ENCODE measurements at places on chromosomes 2 and 18. TPM values are rescaled to one million over a fixed set of nuclear protein-coding genes. Genes with fewer than 3 reads are reported as not detected.
A peak's percentile ranks its signal among the peaks of the same experiment; 100 is the strongest.

- no peak for DNase-seq
These were observed 395.5 kb upstream of the HNRNPA3 start for GRCh38 chr2:176817061-176817565.

The CCL20 gene
- total RNA-seq, result 1.0 TPM

The SLC25A52 gene
- not detected for total RNA-seq

DNA sequence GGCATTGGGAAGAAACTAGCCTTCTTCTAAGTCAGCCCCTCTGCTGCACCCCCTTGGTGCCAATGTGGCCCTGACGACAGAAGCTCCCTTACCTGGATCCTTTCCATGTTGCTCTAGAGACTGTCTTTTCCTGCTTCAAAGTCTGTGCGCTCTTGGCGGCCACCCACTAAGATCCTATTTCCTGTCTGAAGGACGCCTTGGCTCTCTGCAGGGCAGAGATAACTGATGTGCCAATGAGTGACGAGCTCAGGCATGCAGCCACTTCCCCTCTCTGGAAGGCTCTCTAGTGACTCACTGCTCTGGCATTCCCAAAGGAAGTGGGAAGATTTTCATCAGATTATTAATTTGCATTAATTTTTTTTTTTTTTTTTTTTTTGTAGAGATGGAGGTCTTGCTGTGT lies 273.5 kb downstream of the CDH20 start:
- peak; percentile 64 for DNase-seq

GRCh38 chr18:63106727-63107126 lies 212.8 kb downstream of the BCL2 start:
- DNase-seq, result no peak

- DNase-seq, result no peak
These were observed 100.2 kb upstream of the SNTG2 start for GRCh38 chr2:850429-850828.

DNA sequence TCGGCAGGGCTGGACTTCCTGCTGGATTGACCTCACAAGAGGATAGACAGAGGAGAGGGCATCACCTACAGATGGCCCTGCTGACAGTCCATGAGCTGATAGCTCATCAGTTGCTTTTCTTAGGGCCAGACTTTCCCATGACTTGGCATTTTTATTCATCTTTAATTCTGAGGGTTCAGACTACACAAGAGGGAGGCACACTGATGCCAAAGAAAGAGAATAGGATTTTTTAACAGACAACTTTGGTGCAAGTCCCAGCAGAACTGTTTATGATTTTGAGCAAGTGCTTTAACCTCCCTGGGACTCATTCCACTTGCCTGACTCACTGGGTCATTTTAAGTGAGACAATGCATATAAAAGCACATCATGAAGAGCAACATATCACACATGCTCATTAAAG lies 299.2 kb downstream of the INSIG2 start:
- peak; percentile 19 for DNase-seq

DNA sequence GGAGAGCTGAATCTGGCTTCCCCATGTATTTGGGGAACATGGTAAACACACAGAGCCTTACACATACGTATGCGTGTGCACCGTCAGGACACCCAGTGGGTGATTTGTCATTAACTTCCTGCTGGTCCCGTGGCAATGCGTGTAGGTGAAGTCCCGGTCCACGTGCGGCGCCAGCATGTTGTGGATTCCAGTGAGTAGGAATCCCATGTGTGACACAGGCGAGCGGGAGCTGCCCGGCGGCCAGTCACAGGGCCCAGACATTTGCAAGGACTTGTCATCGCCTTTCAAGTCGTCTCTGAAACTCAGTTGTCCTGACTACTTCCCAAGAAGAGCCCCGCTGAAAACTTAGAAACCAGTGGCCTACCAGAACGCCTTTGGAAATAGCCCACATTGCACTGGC lies 102.0 kb downstream of the RNF144A start:
- no peak for DNase-seq

DNA sequence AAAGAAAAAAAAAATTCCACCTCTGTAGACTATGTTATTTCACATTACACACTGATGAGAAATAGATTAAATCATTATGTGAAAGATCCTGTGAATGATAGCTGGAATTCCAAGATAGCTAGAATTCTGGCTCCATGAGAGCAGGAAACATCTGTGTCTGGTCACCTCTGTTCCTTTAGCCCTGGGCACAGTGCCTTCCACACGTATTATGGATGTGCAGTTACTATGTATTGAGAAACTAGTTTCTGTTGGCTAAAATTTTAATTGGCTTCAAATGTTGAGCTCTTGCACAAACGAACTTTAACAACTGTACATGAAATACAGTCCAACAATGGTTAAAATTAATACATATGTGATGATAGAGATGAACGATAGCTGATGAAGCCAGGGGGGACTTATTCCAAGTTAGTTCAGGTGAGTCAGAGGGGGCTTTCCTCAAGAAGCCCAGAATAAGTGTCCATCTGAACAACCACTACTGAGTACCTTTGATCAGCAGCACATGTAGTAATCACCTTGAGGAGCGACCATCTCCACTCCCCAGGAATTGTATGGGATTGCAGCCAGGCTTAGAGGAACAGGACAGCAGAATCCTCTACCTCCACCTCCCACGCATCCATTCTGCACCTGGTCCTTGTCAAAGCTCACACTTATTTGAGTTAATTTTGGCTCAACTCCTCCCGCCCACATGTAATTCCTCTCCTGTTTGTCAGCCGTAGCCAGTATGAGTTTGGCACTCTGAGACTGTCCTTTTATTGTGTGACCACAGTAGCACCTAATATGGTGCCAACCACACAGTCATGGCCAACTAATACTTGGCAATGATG lies 68.6 kb downstream of the NABP1 start:
- DNase-seq, result no peak

The EML6 gene
- 0.63 TPM for total RNA-seq

The C2orf78 gene
- total RNA-seq, result not detected

DNA sequence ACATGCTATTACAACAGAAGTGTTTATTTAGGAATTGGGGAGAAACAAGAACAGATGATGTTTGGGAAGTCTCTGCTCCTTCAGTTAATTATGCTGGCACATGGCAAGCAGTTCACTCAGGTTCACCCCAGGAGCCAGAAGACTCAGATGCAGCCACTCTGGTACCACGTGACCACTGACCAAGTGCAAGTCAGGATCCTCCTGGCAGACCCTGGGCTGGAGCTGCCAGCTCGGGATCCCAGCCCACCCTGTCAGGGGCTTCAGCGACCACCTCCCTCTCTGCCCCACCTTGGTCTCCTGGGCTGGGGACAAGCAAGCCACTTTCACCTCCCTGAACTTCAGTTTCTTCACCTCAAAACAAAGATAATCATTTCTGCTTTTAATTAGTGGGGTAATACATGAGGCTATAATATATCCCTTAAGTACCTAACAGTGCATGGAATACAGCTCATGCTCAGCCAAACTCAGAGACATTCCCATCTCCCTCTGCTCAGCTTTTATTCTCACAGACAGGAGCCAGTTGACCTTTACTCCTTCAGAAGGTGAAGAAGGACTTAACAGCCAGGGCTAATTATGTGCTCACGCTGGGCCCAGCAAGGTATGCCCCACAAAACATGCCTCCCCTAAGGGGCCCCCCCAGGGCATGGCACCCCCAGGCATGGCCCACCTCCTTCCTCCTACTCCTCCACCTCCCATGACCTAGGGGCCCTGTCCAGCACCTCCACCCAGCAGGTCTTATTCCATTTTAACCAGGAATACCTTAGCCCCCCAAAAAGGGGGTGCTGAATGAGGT lies 11.8 kb downstream of the CRACDL start:
- no peak for DNase-seq

The ANKRD62 gene
- total RNA-seq, result not detected

DNA sequence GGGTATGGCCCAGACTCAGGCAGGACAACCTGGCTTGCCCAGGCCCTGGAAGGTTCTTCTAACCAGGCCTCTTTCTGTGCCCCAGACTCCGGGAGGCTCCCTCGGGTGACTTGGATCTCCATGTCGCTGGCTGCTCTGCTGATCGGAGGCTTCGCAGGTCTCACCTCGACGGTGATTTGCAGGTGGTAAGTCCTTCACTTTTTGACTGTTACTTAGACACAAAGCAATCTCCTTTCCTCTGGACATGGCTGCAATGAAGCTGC lies 103.5 kb downstream of the TPO start:
- no peak for DNase-seq

DNA sequence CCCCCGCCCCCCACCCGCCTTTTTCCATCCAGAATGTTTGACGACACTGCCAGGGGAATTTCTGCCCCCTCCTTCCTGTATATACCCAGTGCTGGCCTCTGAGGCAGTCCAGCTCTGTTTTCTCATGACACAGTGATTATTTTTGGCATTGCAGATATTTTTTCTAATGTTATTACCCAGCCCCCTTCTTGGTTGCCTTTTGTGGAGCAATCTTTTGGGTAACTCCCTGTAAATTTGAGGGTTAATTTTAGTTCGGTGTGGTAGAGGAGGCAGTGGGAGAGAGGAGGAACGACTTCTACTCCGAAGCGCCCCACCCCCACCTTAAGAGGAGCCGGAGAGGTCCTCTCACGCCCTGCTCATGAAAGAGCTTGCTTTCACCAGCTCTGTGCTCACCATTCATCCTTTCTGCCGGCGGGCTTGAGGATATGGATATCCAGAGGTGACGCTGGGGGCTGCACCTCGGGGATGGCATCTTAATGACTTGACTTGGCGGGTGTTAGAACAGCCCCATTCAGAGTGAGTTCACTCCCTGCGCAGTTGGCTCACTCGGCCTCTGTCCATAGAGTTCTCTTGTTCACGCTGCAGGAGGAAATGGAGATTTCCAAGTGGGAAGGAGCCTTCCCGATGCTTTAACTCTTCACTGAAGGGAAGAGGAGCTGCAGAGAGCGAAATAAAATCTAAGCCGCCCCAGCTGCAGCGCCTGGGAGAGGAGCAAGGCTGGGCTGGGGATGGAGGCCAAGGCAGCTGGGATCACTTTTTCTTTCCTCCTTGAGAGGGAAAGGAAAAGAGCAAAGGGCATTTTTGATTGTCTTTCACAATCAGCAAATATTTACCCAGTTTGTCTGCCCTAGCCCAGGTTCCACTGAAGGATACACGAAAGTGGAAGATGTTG lies 38.4 kb downstream of the EPAS1 start:
- DNase-seq, result no peak

- DNase-seq, result peak; percentile 80
These were observed 102.4 kb downstream of the TRIB2 start for GRCh38 chr2:12819103-12819475.

DNA sequence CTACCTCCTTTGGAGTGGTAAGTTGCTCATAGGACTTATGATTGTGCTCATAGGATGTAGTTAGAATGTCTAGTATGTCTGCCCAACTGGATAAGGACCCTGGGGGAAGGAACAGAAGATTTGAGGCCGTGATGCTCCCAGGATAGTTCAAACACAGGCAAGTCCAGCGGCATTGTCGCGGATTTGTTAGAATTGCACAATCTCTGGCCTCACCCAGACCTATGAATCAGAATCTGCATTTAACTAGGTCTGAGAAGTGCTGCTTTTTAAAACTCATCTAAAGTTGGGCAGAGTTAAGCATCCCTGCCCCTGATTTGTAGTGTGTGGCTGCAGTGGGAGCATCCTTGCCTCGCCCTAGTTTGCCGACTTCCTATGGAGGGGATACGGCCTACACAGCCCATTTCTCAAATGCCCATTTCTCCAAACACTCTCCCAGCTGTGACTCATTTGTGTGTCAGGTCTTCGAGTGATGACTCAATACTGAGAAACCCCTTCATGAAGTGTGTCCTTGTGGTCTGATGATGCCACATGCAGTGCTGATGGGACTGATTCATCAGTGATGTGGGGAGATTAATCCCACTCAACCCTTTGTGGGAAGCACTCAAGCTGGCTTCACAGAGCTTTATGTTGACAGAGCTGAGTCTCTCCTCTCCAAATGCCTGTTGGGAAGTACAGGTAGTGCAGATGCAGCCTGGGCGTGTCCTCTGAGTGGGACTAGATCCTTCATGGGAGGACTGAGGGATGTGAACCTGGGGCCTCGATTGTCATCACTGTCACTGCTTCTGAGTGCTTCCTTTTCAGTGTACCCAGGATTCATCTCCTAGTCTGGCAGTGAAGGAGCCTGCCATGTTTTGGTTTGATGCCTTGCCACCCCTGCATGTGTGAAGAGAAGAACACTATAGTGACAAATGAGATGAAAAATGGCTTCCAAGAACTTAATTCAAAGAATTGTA lies 18.7 kb downstream of the SMIM21 start:
- DNase-seq, result peak; percentile 97

DNA sequence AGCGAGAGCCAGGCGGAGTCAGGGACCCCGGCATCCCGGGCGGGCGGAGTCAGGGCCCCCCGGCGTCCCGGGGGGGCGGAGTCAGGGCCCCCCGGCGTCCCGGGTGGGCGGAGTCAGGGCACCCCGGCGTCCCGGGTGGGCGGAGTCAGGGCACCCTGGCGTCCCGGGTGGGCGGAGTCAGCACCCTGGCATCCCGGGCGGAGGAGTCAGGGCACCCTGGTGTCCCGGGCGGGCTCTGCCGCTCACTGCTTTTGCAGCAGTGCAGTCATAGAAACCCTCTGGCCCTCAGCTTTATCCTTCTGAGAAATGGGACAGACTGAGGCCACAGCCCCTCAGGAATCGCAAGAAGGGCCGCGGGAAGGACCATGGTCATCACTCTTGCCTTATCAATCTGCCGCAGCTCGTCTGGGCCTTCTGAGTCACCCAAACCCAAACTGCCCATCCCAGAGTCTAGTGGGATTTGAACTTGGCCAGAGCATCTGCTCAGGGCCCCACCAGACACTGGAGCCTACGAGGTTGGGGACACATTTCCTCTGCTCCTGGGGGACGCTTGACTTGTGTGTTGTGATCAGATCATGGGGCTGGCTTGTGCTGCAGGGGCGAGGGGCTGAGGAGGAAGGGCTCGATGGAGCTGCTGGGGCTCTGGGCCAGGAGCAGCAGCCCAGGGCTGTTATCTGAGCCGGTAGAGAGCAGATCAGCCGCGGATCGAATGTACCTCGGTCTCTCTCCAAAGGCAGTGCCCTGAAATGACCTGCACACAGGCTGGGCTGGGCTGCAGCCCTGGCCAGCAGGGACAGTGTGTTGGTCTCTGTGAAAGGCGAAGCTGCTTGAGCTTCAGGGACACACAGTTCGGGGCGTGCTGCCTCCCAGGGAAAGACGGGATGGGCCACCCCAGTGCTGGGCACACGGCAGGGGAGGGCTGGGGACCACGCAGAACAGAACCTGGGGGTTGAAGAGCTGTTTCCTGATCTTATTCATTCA lies 290.1 kb upstream of the HDAC4 start:
- DNase-seq, result no peak

- DNase-seq, result no peak
These were observed 495 bp upstream of the GULP1 start for GRCh38 chr2:188291142-188291616.

The UXS1 gene
- 73.3 TPM for total RNA-seq

GRCh38 chr2:97673915-97674283 lies 4.4 kb downstream of the C2orf92 start:
- no peak for DNase-seq

The TBR1 gene
- 0.08 TPM for total RNA-seq

GRCh38 chr2:22904126-22904684 lies 480.8 kb upstream of the KLHL29 start:
- no peak for DNase-seq

- no peak for DNase-seq
These were observed 162.3 kb upstream of the TMEM200C start for GRCh38 chr18:6057604-6058003.

- DNase-seq, result no peak
These were observed 126.6 kb upstream of the PPP1CB start for GRCh38 chr2:28624793-28625701.

All from kidney epithelial cell (primary cell).